ENCODE measurements at places on chromosomes 1 and 21. TPM values are rescaled to one million over a fixed set of nuclear protein-coding genes. Genes with fewer than 3 reads are reported as not detected.

GRCh38 chr1:22608361-22608760, 28.1 kb upstream of the C1QA start:
- H3K36me3 ChIP-seq: no peaks in the 10 kb centered on the region
- H3K4me1 ChIP-seq: no peaks in the 10 kb centered on the region
- DNase-seq: no peak
- no peaks in the 10 kb centered on the region for H3K27me3 ChIP-seq
- no peak overlapping the region for H3K4me3 ChIP-seq

Gene CD2
- 307 TPM for total RNA-seq

Gene MTMR11
- total RNA-seq: 14.2 TPM

Gene S100A7A
- total RNA-seq: not detected

- H3K4me3 ChIP-seq: no peak overlapping the region
- DNase-seq: no peak
- H3K27ac ChIP-seq: no peak overlapping the region
- no peaks in the 10 kb centered on the region for H3K36me3 ChIP-seq
- H3K27me3 ChIP-seq: no peaks in the 10 kb centered on the region
Observed at GRCh38 chr1:219050086-219050821, 123.4 kb upstream of the LYPLAL1 start.

DNA sequence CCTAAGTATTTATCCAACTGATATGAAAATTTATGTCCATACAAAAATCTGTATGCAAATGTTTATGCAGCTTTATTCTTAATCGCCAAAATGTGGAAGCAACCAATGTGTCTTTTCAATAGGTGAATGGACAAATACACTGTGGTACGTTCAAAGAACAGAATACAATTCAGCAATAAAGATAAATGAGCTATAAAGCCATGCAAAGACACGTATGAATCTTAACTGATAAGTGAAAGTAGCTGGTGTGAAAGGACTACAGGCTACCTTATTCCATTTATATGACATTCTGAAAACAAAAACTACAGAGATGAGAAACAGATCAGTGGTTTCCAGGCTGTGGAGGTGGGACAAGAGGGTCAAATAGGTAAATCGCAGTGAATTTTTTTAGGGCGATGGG, 419.6 kb upstream of the B3GALT2 start:
- H3K36me3 ChIP-seq: no peaks in the 10 kb centered on the region
- H3K27me3 ChIP-seq: no peaks in the 10 kb centered on the region
- DNase-seq: no peak
- peak overlapping the region; percentile 19 for H3K4me3 ChIP-seq
- no peaks in the 10 kb centered on the region for H3K4me1 ChIP-seq
- no peak overlapping the region for H3K27ac ChIP-seq

Gene SPRR2G
- not detected for total RNA-seq

Gene CNR2
- 0.24 TPM for total RNA-seq

GRCh38 chr1:160797861-160798273, 1.9 kb downstream of the LY9 start:
- H3K4me3 ChIP-seq: peak overlapping the region; percentile 66
- H3K4me1 ChIP-seq: peaks cover 35% of the 10 kb centered on the region
- H3K36me3 ChIP-seq: peaks cover 4% of the 10 kb centered on the region
- peak overlapping the region; percentile 83 for H3K27ac ChIP-seq
- no peaks in the 10 kb centered on the region for H3K27me3 ChIP-seq
- peak; percentile 82 for DNase-seq

DNA sequence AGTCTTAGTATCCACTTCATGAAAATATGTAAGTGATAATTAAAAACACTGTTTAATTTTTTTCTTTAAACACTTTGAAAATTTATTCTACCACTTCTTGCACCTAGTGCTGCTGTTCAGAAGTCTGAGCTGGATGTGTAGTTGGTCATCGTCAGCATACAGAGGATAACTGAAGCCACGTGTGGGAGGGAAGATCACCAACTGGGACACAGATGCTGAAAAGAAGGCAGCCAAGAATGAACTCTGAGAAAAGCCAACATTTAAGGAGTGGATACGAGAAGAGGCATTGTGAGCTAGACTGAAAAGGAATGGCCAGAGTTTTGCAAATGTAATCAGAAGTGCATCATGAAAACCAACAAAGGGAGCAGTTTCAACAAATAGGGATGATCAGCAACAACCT, 24.6 kb upstream of the CLCA4 start:
- no peak overlapping the region for H3K27ac ChIP-seq
- H3K4me3 ChIP-seq: no peak overlapping the region
- H3K4me1 ChIP-seq: no peaks in the 10 kb centered on the region
- no peaks in the 10 kb centered on the region for H3K27me3 ChIP-seq

Gene PERM1
- not detected for total RNA-seq

- peak overlapping the region; percentile 23 for H3K27ac ChIP-seq
- H3K4me3 ChIP-seq: no peak overlapping the region
- H3K4me1 ChIP-seq: no peaks in the 10 kb centered on the region
- no peak for DNase-seq
- no peaks in the 10 kb centered on the region for H3K27me3 ChIP-seq
Observed at GRCh38 chr1:16392740-16393569, 25.9 kb downstream of the SZRD1 start.
